ENCODE measurements at places on chromosomes 3 and 15.
A peak's percentile ranks its signal among the peaks of the same experiment; 100 is the strongest.

GRCh38 chr3:37688756-37689155, 172.9 kb upstream of the CTDSPL start:
- DNase-seq, result no peak

GRCh38 chr3:29212789-29213433, 68.0 kb upstream of the RBMS3 start:
- no peak for DNase-seq

DNA sequence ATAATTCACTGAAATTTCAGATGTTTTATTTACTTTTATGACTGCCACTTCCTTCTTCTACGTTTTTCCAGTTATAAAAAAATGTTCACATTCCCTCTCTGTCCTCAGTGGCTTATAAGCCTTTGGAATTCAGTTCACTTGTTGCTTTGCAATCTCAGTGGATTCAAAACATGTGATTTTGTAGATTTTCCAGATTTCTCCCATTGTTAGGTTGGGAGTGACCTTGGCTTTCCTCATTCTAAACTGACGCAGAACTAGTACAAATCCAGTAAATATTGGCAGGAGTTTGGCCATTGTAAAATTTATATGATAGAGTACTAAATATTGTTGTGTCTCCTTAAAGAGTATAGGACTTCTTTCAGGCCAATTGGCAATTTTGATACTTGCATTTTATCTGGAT, 812.3 kb upstream of the ROBO1 start:
- DNase-seq, result no peak

DNA sequence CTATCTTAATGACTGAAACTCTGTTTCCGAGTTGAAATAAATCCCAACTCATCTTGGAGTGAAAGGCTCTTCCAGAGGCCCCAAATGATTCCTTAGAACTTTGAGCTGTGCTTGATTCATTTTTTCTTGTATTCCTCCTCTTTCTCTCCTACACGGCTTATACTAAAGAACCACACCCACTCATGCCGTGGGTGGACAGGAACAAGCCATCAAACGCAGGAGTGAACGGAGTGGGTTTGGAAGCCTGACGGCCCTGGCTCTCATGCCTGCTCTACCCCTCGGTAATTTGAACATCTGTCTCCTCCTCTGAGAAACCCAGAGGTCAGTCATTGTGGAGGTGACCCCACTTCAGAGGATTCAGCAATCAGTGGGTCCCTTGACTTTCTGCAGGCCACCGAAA, 236.5 kb downstream of the AGBL1 start:
- DNase-seq, result no peak

DNA sequence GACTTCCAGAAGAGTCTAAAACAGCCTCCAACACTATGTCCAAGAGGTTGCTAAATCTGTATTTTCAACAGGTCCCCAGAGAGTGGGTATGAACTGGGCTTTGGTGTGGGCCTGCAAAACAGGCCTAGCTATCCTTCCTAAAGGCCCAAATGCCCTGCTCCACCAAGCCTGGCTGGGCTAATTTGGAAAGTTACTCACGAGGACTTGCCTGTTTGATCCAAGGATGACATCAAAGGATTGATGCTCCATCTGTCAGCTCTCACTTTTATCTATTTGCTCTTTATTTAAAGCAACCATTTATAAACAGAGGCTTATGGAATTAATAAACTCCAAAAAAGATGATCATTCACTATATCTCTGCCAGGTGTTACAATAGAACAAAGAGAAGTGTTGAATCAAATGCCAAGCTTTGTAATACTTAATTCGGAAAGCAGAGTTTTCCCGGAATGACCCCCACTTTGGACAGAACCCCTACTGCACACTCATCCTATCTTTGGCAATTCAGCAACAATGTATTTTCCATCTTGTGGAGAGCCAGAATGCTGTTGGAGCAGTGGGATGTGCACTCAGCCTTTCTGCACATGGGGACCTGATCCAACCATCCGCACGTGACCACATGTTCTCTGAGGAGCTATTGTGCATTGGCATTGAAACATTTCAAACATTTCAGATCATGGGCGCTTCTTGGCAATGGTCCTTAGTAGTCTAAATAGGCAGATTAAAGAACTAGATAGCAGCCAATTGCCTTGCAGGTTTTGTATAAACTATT, 163.3 kb upstream of the THBS1 start:
- DNase-seq, result no peak

DNA sequence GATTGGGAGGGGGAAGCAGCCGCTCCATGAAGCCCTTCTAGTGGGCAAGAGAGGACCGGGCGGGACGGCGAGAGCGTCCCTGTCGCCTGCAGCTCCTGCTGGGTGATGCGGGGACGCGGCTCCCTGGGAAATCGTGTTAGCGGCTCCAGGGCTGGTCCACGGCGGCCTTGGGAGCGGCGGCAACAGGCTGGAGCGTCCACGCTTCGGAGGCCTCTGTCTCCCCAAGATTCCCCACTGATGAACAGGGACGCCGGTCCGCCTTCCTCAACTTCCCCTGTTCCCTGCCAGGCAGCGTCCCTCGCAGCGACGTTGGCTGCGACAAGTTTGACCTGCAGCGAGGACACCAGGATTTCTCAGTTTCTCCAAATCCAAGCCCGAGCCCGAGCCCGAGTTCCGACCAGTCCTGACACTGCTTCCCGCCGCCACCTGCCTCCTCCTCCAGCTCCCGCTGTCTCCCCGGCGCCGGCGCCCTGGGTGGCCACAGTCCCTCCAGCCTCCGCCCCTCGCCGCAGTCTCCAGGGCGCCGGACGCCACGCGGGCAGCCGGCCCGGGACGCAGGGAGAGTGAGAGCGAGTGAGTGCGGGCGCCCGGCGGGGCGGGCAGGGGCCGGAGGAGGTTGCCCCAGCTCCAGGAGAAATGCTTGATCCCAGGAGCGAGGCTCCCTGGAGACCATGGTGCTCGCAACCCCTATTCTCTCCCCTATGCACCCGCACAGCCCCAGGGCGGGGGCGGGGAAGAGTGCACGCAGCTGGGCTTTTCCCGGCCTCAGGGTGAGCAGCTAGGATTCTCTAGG, 78.1 kb upstream of the RNF7 start:
- peak; percentile 51 for DNase-seq

GRCh38 chr3:64030741-64031140, 7.4 kb upstream of the PSMD6 start:
- DNase-seq, result peak; percentile 68

DNA sequence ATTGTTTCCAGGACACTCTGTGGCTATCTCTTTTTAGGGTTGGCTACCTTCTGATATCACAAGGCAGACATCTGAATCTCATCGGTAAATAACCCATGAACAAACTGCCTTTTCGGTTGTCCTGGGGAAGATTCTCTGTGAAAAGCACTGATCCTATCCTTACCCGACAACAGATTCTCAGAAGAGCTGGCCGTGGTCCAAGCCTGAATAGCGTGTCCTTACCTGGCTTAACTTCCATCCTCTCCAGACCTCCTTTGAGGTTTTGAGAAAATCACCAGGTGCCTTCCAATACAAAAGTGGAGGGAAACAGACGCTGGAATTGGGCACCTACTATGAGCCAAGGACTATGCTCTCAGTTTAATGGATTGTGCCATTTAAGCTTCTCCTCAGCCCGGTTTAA, 87.4 kb upstream of the ARHGEF3 start:
- DNase-seq, result no peak

Measured in HTR-8/SVneo (cell line).